ENCODE measurements at places on chromosomes 7 and 10.
A peak's percentile ranks its signal among the peaks of the same experiment; 100 is the strongest.

DNA sequence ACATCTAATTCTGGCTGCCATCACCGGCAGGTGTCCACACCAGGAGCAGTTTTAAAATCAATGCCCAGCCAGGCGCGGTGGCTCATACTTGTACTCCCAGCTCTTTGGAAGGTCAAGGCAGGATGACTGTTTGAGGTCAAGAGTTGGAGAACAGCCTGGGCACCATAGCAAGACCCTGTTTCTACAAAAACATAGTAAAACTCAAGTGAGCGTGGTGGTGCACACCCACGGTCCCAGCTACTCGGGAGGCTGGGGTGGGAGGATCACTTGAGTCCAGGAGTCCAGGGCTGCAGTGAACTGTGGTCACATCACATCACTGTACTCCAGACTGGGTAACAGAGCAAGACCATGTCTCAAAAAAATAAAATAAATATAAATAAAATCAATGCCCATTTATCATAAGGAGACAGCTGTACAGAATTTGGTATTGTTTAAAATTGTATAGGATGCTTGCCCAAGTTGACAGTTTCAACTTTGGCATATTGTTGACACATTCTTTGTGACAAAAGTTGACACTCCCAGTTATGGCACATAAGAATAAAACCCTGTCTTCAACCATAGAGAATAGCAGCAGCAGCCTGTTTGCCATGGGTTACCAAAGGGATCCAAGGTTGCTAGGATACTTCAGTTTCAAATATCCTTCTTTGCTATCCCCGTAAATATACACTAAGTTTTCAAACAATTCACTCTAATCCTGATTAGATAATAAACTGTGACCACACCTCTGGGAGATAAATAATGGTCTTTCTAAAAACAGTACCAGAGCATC is 193.0 kb downstream of the FAM107B start:
- no peak for DNase-seq

GRCh38 chr7:84058311-84059076 is 136.1 kb downstream of the SEMA3A start:
- DNase-seq, result no peak

DNA sequence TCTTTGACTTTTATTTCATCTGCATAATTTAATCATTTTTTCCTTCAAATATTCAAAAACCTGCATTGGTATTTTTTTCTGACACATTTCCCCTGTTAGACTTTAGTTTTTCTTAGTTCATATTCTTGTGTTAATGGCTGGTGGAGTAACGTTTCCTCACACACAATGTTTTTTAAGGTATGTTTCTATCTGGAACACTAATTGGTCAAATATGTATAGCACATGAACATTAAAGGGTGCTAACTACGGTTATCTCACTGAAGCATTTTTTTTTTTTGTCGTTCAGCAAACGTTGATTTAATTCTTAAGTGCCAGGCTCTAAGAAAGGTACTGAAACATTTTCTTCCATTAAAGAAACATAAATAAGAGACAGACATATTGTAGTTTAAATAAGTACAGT is 87.7 kb downstream of the PTPRZ1 start:
- no peak for DNase-seq

DNA sequence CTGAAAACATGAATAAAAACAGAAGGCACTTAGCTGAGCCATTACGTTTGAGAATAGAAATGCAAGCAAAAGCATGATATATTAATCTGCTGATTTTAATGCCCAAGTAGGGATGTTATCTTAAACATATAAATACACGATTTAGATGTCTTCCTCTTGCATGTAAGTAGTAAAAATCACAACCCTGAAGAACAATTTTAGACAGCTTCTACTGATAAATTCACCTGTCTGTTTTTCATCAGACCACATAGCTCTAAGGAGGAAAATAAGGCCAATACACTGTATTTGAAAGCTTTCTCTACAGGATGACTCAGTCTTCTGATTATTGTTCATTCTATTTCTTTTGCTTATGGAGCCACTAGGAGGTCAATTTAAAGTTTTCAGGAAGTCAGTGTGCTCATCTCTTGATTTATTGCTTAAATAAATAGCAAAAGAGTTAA is 210.9 kb upstream of the CHRM2 start:
- no peak for DNase-seq

DNA sequence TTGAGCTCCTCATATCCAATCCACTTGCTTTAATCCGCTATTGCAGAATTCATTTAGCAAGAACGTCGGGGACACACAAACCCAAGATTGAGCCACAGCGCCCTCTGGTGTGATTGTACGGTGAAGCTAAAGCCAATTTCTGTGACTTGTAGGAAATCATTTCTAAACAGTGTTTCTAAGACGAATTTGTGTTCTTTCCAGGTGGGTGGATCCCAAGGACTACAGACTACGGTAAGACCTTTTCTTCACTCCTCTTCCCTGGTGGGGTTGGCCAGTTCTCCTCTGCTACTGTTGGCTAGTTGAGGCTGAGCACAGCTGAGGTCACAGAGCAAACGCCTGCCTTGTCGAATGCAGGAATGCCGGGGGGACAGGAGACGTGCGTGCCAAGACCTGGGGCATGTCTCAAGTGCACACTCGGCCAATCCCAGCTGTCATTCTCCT is 5.2 kb downstream of the DMBT1 start:
- DNase-seq, result peak; percentile 24

DNA sequence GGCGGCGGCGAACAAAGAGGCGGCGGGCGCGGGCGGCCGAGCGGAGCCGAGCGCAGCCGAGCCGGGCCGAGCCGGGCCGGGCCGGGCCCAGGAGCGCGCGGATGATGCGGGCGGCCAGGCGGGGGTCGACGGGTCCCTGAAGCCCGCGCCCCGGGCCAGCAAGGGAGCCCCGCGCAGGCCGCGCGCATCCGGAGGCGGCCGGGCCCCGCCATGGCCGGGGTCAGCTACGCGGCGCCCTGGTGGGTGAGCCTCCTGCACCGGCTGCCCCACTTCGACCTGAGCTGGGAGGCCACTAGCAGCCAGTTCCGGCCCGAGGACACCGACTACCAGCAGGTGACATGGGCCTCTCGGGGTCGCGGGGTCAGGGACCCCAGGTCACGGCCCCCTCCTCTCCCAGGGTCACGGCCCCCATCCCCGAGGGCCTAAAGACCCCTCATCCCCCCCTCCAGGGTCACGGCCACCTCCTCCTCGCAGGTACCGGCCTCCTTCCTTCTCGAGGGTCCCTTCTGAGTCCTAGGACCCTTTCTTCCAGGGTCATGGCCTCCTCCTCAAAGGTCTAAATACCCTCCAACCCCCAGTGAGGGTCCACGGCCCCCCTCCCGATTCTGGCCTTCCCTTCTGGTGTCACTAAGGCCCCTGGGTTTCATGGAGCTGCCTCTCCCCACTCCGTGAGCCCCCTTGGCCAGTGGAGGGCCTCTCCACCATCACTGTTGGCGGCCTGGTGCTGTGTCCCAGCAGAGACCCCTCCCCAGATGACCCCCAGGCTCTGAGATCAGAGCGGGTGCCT is at the start of gene TTYH3:
TSS of gene TTYH3 (plus strand) at position 41 of the 787 bp plus-strand sequence. CDS start at position 211, 170 bp downstream.
- DNase-seq, result no peak

- DNase-seq, result no peak
Observed at GRCh38 chr10:6232846-6233724, 30.4 kb downstream of the PFKFB3 start.

DNA sequence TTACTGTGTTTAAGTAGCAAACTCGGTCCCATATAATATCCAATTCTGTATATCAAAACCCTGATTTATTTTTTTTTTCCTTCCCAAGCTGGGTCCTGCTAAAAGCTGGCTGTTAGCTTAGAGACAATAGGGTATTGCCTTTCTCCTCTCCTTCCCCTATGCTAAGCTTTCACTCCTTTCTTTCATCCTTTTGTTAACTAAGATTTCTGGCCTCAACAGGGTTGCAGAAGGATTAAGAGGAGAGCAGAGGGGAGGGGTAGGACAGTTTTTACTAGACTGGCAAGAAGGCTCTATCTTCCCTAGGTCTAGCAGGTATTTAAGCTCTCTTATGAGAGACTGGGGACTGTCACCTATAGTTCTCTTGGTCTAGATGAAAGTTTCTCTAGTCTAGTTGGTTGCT is 229.2 kb downstream of the KCND2 start:
- no peak for DNase-seq

DNA sequence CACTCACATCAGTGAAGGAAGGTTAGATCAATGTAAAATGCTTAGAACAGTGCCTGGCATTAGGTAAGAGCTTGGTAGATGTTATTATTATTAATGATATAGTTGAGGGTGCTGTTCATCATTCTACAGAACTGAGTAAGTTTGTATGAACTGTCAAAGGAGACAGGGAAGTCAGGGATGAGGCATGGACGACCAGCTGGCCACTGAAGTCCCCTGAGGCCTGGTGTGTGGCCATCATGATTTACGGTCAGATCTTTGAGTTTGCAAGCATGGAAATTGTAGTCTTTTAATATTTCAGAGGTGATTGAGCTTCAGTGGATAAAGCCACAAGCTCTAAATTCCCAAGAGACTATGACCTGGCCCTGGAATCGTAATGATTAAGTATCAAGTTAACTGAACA is 6.9 kb downstream of the ARMC3 start:
- DNase-seq, result no peak

- DNase-seq, result no peak
Observed at GRCh38 chr7:11607686-11608085, 224.3 kb downstream of the THSD7A start.

GRCh38 chr10:90960355-90960814 is 39.5 kb upstream of the ANKRD1 start:
- DNase-seq, result no peak

DNA sequence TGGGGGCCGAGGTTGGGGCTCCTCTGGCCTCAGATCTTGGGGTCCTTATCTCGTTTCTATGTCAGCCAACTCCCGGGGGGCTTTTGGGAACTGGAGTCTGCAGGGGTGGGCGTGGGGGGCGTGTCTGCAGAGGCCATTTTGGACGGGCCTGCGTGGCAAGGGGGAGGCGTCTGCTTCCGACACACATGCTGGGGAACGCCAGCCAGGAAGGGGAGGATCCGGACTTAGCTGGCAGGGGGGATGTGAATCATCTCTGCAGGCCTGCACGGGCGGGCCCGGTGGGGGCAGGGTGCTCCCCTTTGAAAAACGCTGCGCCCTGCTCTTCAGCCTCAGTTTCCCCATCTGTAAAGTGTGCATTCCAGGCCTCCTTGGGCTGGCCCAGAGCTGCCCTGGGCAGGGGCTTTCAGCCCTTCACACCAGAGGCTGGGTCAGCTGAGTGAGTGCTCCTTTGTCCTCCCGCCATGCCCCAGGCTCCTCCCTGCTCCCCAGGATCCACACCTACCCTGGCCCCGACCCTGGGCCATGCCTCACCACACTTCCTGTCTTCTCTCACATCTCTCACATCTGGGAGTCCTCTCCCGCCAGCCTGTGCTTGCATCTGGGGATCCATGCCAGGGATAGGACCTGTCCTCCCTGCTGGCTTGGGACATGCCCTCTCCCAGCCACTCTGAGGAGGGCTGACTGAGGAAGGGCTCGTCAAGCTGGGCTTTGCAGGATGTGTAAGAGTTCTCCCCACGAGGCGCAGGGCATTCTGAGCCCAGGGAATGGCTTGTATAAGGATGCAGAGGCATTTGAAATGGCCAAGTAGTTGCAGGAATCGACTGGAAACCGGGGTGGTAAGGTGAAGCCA is 172.6 kb upstream of the TNRC18 start:
- DNase-seq, result no peak

DNA sequence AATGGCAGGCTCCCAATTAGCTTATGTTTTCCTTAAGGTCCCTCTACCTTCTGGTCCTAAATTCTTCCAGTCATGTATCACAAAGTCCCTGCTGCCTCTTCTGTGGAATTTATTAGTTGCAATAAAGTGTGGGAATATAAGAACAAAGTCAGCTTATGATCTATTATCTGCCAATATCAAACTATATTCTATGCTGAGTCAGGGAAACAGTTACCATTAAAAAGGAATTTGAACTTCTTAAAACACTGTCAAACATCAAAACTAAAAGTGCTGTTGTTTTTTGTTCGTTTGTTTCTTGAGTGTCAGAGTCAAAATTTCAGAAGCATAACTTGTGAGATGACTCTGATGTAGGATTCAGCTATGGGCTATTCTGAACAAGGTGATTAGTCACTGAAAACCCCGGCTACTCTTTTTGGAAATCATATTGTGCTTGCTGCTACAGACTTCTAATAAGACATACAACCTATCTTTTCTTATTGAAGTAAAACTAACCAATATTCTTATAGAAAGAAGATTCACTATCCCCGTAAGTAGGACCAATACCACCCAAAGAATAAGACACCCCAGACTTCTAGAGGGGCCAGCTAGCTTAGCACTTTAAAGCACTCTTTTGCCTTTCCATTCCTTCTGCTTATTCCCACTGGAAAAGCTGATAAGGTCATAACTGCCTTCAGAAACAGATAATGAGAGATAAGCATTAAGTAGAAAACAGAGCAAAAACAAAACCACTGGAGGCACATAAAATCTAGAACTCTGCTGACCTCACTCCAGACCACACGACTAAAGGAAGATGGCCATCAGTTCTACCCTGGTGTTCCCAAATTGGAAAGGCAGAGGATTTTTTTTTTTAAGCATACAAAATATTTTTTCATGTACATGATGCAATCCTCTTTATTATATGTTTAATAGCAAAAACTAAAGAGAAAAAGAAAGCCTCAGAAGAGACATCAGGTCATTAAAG is 370.6 kb downstream of the PARD3 start:
- DNase-seq, result no peak

DNA sequence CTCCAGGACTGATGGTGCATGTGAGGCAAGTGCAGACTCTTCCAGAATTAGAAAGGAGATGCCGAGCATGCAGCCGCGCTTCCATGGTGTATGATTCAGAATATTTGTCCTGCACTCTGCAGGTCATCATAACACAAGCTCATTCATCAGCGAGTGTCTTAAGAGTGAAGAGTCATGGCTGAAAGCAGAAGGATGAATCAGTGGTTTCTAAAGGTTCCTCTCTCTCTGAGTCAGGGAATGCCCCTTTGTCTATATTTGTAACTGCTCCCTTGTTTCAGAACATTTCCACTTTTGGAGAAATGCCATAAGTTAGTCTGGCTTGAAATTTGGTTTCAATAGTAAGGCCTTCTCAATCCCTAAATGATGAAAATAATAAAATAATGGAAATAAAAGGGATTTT is 52.3 kb downstream of the HECW1 start:
- DNase-seq, result no peak

- DNase-seq, result no peak
Observed at GRCh38 chr7:1743481-1744230, 73.6 kb downstream of the ELFN1 start.

DNA sequence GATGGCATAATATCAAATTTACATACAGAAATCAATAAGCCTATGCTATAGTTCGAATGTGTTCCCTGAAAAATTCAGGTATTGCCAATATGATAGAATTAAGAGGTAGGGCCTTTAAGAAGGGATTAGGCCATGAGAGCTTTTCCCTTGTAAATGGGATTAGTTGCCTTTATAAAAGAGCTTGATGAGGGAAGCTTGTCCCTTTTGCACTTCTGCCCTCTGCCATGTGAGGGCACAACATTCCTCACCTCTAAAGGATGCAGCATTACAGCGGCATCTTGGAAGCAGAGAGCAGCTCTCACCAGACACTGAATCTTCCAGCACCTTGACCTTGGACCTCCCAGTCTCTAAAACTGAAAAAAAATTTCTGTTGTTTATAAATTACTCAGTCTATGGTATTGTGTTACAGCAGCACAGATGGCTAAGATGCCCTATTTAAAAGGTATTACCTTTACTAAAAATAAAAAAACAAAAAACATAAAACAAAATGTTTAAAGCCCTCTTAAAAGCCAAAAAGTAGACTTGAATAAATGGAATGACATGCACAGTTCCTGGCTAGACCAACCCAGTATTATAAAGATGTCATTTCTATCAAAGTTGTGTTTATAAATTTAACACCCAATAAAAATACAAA is 909.6 kb downstream of the REEP3 start:
- DNase-seq, result no peak

- DNase-seq, result no peak
Observed at GRCh38 chr7:133021196-133021595, 60.7 kb downstream of the CHCHD3 start.

All from NCI-H2029 treated with DMSO at 0.1 percent for 48 hours (cell line).